Kidney glomerular epithelial cell (primary cell): ENCODE measurements at places on chromosomes 13 and 19.

DNA sequence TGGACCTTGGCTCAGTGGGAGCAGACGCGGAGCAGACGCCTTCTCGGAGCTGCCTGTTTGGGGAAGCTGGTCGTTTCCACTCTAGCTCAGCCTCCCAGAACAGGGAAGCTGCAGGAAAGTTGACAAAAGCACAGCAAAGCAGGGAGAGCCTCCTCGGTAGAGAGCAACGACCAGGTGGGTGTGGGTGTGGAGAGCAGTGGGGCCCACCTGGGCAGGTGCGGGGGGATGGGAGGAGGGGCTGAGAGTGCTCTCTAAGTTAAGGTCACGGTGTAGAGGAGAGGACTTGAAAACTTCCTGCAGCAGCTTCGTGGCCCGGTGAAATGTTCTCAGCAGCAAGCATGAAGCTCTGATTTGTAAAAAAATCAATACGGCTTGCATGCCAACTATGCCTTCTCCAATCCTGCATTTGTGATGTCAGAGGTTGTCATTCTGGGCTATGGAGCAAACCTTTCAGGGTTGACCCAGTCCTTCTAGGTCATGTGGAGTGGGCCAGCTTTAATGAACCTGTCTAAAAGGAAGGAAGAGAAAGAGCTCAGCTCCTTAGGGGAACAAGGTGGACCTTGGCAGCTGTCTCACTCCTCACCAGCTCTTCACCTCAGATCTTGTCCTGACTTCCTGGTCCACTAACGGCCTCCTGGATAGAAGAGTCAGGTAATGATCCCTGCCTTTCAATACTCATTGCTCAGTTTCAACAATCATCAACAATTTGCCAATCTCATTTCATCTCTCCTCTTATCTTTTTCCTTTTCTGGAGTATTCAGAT lies 85.8 kb upstream of the UBL3 start:
- no peak for DNase-seq

DNA sequence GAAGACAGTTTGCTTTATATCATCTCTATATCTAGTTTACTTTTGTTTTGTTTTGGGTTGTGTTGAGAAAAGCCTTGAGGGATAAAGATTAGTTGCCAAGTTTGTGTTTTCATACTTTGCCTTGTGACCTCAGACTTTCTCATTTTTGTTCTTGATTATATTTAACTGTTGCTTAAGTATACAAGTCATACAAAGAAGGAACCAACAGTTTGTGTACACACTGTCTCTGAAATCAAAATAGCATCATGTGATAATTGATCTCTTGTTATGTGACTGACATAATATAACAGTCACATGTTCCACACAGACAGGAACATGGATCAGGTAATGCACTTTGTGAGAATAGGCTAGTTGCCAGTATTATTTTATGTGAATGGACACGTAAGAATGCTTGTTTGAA lies 70.8 kb downstream of the SHISA2 start:
- DNase-seq = no peak

DNA sequence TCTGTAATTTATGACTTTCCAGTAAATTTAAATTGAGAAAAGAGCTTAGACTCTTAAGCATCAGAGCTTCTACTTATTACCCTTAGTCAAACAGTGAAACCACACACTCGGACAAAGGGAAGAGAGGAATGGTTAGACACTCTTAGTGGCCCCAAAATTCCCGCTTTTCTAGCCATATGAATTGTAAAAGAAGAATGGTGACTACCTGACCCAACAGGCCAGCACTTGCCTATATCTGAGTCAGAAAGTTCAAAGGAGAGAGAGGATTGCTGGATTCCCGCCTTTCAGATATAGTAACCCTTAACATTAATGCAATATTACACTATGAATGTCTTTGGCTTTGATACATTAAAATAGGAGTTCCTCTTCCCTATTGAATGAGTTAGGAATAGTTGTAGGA lies 317.3 kb downstream of the PCDH17 start:
- DNase-seq = no peak

DNA sequence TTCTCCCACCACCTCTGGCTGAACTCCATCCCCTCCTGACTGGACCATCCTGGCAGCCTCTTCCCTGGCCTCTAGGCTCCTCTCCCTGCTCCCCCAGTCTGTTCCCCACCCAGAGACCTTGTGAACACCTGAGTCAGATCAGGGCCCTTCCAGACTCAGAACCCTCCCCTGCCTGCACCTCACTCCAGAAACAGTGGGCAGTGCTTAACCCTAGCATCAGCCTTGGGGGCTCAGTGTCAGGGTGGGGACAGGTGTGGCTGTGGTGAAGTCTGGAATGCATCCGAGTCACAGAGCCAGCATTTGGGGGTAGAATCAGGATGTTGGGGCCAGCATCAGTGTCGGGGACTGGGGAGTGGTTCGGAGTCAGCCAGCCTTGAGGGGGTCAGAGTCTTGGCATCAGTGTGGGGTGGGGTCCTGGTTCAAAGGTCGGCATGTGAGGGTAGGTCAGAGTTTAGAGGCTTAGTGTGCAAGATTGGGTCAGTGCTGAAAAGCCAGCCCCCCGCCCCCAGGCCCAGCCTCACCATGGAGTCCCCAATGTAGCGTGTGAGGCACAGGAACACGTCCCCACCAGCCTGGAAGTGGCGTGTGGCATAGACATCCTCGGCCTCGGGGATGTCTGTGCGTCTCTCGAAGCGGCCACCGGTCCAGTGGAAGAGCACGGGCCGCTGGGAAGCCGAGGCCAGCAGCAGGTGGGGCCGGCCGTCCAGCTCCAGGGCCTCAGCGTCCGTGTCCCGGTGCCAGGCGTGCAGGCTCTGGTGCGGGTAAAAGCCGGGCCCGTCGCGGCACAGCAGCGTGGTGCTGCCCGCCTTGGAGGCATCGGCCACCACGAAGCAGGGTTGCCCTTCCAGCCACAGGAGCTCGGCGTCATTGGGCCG lies 8.9 kb downstream of the LGI4 start:
- no peak for DNase-seq

DNA sequence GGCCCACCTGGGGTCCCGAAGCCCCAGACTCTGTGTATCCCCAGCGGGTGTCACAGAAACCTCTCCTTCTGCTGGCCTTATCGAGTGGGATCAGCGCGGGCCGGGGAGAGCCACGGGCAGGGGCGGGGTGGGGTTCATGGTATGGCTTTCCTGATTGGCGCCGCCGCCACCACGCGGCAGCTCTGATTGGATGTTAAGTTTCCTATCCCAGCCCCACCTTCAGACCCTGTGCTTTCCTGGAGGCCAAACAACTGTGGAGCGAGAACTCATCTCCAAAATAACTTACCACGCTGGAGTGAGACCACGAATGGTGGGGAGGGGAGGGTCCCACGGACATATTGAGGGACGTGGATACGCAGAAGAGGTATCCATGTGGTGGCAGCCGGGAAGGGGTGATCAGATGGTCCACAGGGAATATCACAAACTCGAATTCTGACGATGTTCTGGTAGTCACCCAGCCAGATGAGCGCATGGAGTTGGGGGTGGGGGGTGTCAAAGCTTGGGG lies 1.0 kb upstream of the ICAM5 start:
- no peak for DNase-seq

GRCh38 chr13:24127116-24127631 lies 33.3 kb upstream of the SPATA13 start:
- DNase-seq = no peak

- DNase-seq = no peak
These were observed 8.4 kb downstream of the GADD45B start for GRCh38 chr19:2484178-2484937.

DNA sequence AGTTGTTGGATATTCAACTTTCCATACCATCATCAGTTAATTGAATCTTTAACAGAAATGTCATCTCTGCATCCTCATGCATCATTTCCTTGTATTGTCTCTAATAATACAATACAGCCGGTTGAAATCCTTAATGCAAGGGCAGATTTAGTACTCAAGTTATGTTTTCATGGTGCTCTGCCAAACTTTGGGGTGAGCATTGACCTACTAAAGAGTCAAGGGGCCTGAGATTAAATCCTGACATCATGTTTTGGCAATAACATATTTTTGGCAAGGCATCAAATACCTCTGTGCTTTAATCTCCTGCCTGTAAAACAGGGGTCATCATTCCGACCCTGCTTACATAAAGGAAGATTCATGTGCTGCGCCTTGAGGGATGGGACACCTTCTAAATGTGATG lies 42.7 kb upstream of the ABCC4 start:
- DNase-seq = no peak

- no peak for DNase-seq
These were observed 160.4 kb upstream of the PCDH9 start for GRCh38 chr13:67390462-67391086.

DNA sequence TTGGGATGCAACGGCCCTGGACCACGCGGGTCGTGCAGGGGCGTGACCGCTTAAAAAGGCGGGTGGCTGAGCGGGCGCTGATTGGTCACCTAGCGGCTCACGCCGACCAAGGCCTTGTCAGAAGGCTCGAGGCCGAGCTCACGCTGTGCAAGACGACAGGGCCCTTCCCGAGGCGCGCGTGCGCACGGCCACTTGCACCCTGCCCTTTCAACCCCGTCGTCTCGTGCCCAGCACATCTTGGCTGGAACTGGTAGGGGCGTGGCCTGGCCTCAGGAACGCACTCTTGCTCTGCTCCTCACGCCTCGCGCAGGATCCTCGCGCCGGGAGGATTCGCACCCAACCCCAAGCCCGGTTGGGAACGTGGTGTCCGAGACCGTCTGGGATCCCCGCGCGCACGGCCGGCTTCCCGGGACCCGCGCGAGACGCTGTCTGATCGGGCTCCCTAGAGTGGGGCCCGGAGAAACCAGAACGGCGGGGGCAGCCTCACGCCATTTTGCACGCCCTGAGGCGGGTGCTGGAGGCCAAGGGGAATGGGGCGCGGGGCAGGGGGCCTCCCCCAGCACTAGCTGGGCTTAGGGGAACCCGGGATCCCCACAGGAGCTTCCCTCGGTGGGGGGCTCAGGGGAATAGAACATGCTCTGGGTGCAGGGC lies at the start of gene MEIOSIN:
MEIOSIN (plus strand) TSS at position 280 of the 651 bp plus-strand sequence. CDS start 1,938 bp downstream, outside the sequence.
- DNase-seq = no peak

DNA sequence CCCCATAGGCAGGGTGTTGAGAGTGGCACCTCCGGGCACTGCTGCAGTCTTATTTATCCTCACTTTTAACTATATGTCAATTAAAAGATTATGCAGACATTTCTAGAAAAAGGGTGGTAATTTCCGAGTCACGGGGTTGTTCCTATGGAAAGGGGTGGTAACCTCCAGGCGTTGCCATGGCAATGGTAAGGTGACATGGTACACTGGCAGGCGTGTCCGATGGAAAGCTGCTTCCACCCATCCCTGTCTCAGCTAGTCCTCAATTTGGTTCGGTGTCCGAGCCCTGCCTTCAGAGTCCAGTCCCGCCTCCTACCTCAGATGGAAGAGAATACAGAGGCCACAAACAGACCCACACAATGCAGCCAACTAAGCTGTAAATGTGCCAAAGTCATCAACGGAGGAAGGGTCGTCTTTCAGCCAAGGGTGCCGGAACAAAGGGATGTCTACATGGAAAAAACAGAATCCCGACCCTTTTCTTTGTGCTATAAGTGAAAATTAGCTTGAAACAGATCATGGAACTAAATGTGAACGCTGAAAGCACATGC lies 72.6 kb upstream of the C13orf46 start:
- DNase-seq = no peak

DNA sequence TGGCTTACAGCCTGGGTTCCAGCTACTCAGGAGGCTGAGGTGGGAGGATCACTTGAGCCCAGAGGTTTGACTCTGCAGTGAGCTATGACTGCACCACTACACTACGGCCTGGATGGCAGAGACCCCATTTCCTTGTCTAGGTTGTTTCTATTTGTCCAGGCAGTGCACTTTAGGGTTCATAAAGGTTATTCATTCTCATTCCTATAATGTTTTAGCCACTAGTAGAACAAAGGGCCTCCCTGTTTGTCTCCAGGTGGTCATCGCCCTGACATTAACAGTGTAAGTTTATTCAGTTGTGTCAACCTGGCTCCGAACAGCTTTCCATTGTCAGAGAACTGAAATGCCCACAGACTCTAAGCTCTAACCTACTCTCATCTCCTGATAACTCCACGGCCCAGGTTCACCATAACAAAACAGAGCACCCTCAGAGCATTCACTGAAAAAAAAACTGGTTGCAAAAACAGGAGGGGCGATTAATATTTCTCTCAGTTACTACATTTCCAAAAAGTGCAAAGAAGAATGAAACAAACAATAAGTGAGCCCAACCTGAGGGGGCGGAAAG lies 37.1 kb downstream of the SMAD9 start:
- no peak for DNase-seq

GRCh38 chr13:48733739-48734335 lies 80.1 kb downstream of the CYSLTR2 start:
- no peak for DNase-seq

DNA sequence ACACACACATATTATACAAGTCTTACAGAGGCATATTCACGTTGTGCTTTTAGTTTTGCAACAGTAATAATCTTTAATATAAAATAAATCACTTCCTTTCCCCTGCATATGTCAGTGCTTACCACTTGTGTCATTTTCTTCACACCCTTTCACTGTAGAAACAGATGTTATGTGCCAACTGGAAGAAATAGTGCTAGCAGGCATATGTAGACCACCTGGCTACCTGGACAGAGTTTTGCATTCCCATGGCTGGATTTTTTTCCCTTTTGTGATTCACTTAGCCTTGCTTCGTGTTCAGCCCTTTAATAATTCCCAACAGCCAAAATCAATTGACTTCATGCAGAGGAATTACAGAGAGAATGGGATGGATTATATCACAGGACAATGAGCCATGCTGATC lies 399.1 kb upstream of the SPRY2 start:
- no peak for DNase-seq

DNA sequence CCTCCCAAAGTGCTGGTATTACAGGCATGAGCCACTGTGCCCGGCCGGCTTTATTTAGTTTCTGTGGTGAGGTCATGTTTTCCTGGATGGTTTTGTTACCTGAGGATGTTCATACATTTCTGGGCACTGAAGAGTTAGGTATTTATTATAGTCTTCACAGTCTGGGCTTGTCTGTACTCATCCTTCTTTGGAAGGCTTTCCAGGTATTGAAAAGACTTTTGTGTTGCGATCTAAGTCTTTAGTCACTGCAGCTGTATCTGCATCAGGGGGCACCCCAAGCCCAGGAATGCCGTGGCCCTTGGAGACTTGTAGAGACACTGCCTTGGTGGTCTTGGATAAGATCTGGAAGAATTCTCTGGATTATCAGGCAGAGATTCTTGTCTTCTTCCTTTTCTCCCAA lies 12.8 kb downstream of the BLOC1S3 start:
- no peak for DNase-seq
